ENCODE measurements at places on chromosomes 4 and X.

DNA sequence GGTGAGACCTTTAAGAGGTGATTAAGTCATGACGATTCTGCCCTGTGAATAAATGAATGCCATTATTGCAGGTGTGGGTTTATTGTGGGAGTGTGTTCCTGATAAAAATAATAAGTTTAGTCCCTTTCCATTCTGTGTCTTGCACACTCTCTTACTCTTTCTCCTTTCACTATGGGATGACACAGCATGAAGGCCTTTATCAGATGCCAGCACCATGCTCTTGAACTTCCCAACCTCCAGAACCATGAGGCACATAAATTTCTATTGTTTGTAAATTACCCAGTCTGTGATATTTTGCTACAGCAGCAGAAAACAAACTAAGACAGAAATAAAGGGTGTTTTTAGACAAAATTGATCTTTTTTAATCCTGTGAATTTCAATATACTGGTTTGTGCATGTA lies 10.5 kb downstream of the SFRP2 start:
- DNase-seq = no peak

- DNase-seq = no peak
Measured at GRCh38 chr4:119643306-119644042, 14.9 kb upstream of the PDE5A start.

- DNase-seq = no peak
Measured at GRCh38 chrX:153416781-153417450, 5.6 kb downstream of the ZFP92 start.

DNA sequence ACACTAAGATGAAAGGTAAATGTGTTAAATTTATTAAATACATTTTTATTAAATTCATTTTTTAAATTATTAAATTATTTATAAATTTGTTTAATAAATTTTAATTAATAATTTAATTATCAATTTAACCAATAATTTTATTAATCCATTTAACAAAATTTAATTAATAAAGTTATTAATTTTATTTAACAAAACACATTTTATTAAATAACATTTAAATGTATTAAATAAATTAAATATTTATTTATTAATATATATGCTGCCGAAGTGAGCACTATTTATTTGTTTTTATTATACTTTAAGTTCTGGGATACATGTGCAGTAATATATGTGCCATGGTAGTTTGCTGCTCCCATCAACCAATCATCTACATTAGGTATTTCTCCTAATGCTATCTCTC lies 719.5 kb downstream of the TRIML1 start:
- DNase-seq = no peak

- DNase-seq = no peak
Measured at GRCh38 chr4:170497112-170497511, 407.4 kb upstream of the AADAT start.

DNA sequence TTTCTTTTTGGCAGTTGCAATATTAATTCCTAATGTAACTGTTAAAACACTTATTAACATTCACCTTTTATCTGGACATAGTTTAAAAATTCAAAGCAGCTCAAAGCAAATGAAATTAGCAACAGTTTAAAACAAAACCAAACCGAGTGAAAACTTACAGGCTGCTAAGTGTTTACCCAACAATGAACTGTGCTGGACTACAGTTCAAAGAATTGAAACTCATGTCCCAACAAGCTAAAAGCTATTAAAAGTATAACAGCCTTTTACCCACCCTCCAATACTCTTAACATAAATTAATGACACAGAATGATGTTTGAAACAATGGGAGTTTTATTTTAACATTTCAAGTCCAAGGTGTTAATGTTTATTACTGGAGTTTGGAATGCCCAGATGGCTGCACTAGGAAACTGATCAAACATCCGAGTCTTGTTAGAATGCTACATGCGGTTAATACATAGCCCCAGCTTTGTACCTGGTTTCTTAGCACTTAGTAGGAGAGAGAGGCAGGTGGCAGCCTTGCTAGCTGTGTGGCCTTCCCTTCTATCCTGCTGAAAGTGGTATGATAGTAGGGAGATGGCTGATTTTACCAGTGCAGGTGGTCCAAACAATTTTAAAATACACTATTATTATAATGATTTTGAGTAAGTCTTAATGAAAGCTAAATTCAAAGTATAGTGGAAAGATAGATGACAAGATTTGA lies 21.1 kb upstream of the FRYL start:
- DNase-seq = no peak

- no peak for DNase-seq
Measured at GRCh38 chr4:74541667-74542066, 96.7 kb downstream of the AREG start.

GRCh38 chr4:92100975-92101374 lies 202.8 kb upstream of the GRID2 start:
- no peak for DNase-seq

DNA sequence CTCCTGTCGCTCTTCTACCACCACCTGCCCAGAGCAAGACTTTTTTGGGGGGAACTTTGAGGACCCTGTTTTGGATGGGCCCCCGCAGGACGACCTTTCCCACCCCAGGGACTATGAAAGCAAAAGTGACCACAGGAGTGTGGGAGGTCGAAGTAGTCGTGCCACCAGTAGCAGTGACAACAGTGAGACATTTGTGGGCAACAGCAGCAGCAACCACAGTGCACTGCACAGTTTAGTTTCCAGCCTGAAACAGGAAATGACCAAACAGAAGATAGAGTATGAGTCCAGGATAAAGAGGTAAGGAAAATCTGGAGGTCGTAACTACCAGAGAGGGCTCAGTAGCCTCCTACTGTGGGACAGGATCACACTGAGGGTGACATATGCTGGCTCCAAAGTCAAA lies 364.5 kb downstream of the MAPK10 start:
- DNase-seq = no peak

DNA sequence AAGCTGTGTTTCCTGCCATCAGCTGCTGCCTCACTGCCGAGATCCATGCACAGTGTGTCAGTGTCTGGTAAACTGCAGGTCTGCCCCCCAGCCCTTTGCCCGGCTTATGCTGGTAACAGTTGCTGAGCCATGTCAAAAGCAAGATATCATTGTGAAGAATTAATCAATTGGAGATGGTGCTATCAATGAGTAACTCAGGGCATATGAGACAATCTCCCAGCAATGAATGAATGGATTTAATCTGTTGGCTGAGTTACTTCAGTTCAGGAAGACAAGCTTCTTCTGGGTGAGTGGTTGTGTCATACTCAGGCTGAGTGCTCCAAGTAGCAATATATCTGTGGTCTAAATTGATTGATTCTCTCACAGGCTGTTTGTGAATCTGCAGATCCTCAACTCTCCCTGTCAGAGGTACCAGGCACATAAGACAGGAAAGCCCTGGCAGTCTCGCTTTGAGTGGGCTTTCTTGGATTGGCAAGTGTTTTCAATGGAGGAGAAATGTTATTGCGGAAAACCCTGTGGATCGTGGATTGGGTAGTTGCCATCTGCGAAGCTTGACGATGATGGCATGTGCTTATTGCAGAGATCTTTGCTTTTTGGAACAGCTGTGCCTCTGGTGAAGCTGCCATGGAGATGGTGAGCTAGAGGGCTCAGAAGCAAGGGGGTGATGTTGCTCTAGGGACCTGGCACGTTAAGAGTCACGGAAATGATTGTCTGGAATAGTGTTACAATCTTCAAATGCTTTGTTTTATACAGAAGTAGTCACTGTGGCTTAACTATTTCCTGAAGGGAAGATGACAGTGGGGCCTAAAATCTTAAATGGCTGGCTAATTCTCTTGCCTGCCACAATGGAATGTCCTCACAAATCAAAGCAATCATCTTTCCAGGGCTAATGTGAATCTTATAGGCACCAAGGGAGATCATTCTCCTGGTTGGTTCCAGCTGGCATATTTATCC lies 147.6 kb upstream of the TBC1D9 start:
- no peak for DNase-seq

DNA sequence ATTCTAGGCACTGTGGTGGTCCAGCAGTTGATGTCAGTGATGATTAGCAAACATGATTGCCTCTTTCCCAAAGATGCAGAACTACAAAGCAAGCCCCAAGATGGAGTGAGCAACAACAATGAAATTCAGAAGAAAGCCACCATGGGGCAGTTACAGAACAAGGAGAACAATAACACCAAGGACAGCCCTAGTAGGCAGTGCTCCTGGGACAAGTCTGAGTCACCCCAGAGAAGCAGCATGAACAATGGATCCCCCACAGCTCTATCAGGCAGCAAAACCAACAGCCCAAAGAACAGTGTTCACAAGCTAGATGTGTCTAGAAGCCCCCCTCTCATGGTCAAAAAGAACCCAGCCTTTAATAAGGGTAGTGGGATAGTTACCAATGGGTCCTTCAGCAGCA lies 365.3 kb downstream of the MAPK10 start:
- DNase-seq = no peak

- no peak for DNase-seq
Measured at GRCh38 chr4:16119981-16120380, 36.2 kb upstream of the PROM1 start.

DNA sequence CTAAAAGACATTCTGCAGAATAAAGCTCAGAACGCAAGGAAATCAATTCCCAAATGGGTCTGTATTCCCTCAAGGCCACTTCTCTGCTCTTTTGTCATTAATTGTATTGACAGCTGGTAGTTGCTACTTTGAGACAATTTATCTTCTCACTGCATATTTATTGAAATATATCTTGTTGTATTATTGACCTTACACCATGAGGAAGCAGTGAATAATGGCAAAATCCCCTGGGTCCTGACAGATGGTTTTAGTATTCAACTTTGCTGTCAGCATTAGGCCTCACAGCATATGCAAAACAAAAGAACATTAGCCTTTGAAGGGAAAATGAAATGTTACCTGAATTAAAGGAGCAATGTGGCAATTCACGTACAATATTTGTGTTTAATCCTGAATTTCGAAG lies 406.1 kb upstream of the TRAM1L1 start:
- DNase-seq = no peak

- DNase-seq = no peak
Measured at GRCh38 chrX:45847961-45848360, 647.3 kb upstream of the DIPK2B start.

DNA sequence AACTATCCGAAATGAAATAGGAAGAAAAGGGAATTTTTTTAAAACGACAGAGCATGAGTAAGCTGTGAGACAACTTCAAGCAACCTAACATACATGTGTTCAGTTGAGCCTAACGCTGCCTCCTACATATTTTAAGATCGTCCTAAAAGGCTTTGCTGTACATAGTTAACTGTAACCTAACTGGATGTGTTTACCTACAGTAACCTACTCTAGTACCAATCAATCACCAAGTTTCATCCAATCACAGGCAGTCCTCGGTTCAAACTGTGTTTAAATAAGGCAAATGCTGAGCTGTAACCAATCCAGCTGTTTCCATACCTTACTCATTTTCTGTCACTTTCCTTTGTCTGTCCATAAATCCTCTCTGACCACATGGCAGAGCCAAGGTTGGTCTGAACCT lies 17.1 kb downstream of the RCHY1 start:
- DNase-seq = no peak

GRCh38 chr4:924107-925096 lies 7.7 kb downstream of the GAK start:
- no peak for DNase-seq

DNA sequence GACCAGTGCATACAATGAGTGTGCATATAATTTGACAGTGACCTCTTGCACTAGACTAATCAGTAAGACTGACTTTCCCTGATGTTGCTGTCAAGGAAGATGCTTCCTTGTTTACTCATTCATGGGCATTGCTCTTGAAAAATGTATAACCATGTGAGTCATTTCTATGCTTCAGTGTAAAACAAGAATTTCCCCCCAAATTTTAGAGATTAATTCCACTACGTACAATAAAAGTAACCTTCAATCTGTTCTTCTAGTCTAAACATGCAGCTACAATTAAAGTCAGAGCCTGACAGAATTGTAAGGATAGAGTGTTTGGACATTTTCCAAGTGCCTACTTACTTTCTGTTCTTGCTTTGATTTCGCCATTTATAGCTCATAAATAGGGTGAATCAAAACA lies 935.7 kb downstream of the RAPGEF2 start:
- no peak for DNase-seq

- no peak for DNase-seq
Measured at GRCh38 chr4:687048-687970, 1.6 kb downstream of the SLC49A3 start.

GRCh38 chr4:56426273-56426672 lies 9.1 kb downstream of the PPAT start:
- DNase-seq = no peak

DNA sequence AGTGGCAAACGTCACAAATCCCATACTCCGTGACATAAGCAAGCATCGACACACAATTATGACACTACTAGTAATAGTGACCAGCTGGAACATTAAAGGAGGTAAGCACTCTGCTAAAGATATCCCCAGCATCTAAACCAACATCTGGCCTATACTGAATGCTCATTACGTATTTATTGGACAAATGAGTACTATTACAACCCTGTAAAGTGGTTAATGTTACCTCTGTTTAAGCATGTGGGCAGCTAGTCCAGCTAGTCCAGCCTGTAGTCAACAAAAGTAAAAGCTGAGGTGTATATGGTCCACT lies 419 bp upstream of the RPGR start:
- no peak for DNase-seq

GRCh38 chr4:10046471-10046870 lies 25.2 kb upstream of the SLC2A9 start:
- no peak for DNase-seq

GRCh38 chr4:53005149-53005546 lies 143.0 kb downstream of the RASL11B start:
- no peak for DNase-seq

DNA sequence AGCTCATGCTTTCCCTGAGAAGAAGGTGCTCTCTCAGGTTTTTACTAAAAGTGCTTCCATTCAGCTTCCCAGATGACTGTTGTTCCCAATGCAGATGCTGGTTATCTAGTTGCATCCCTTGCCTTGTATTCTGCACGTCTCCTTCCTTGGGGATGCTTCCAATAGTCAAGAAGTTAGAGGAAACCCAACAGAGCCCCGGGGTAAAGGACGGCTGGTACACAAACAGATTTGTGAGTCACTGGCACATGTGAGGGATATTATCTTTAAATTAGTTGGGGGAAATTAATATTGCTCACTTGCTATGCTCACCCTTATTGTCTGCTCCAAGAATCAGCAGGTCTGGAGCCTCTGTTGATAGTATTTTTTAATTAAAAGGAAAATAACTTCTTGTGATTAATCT lies 465.2 kb upstream of the BOD1L1 start:
- DNase-seq = no peak

- DNase-seq = no peak
Measured at GRCh38 chr4:40206426-40206825, 9.6 kb downstream of the RHOH start.

GRCh38 chrX:39133971-39134370 lies 332.7 kb downstream of the MID1IP1 start:
- no peak for DNase-seq

GRCh38 chr4:176981551-176981950 lies 188.8 kb upstream of the VEGFC start:
- no peak for DNase-seq

- no peak for DNase-seq
Measured at GRCh38 chr4:20408611-20409010, 156.9 kb downstream of the SLIT2 start.

GRCh38 chr4:181294421-181294820 lies 948.8 kb upstream of the TENM3 start:
- no peak for DNase-seq

- no peak for DNase-seq
Measured at GRCh38 chr4:102094481-102094880, 250.8 kb downstream of the SLC39A8 start.

- DNase-seq = no peak
Measured at GRCh38 chrX:24154490-24155034, 5.0 kb downstream of the ZFX start.
